ENCODE measurements at places on chromosomes 6 and 20.

DNA sequence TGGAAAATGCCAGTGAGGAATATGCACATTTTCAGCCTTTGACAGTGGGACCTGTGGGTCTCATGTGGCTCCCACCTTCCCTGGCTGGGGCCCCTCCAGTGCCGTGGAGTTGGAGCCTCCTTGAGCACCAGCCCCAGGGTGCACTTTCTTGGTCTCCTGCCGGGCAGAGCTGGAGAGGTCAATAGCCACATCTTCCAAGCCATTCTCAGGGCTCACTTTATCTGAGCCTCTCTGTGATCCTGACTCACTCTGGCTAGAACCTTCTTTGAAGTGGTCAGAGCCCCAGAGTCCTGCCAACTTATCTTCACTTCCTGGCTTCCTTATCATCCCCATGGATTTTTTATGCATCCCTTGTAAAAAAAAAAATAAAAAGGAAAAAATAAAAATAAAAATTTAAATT lies 5.7 kb downstream of the VSX1 start:
- DNase-seq: no peak

- DNase-seq: peak; percentile 73
Measured at GRCh38 chr6:12324099-12324498, 33.9 kb downstream of the EDN1 start.

DNA sequence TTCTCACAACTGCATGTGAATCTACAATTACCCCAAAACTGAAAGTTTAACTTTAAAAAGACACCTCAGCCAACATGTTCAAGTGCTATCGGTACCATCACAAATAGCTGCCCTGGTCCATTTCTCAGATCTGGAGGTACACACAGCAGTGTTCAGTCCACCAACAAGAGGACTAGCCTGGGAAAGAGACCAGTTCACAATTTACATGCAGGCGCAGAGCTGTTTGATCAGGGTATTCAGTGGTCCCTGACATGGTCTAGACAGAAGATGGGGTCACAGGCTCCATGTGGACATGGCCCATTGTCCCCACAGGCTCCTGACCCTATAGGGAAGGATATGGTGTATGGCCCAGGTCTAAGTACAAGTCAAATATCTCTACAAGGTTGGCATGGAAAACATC lies 15.6 kb upstream of the TGM6 start:
- no peak for DNase-seq

DNA sequence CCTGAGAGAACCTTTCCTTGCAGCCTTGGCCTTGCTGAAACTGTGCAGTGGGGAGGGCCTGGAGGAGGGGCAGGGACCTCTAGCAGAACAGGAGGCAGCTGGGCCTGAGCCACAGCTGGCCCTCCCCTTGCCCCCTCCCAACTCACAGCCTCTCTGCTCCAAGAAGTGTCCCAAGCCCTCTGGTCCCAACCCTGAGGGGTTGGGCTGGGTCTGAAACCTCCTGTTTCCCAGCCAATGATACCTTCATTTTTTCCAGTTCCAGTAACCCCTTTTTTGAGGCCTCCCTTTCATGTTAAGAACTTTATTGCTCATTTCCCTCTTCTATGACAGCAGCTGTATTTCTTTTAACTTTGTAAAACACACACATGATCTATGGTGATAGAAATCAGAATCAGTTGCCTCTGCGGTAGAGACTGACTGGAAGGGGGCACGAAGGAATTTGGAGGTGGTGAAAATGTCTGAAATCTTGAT lies 17.9 kb upstream of the ARMC12 start:
- DNase-seq: no peak

DNA sequence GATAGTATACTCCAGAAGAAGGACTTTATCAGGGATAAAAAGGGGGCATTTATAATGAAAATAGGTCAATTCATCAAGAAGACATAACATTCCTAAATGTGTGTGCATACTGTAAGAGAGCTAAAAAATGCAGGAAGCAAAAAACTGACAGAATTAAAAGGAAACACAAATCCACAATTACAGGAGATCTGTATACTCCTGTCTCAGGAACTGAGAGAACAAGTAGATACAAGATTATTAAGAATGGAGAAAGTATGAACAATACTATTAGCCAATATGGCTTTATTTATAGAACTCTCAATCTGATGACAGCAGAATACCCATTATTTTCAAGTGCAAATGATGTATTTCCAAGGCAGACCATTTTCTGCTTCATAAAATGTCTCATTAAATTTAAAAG lies 167.7 kb upstream of the BMP5 start:
- DNase-seq: no peak

GRCh38 chr6:71043902-71044301 lies 87.0 kb upstream of the B3GAT2 start:
- DNase-seq: no peak

DNA sequence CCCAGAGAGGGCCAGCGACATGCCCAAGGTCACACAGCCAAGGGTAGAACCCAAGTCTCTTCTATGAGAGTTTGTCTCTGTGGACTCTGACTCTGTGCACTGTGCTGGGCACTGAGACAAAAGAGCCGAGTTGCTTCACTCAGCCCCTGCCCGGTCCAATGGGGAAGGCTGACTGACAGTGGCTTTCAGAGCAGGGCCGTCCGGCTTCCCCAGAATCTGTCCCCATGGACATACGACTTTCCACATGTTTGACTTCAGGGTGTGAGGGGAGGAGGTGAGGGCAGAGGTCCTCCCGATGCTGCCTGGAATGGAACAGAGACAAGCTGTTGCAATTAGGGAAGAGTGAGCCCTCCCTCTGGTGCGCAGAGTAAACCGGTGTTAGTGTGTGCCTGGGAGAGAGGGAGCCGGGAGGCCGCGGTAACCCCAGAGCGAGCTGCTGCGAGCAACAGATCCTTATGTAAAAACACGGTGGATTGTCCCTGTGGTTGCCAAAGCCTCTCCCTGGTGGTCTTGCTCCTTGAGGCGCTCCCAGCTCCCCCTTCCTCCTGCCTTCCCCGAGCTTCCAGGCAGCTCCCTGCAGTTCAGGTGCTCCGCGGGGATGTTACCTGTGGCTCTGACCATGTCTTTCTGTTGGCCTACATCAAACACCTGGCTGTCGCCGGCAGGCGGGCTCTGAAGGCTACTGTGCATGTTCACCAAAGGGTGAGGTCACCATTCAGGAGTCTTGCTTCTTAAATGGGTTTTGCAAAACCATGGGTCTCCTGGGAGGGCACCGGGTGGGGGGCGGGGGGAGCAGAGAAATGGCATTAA lies 672 bp downstream of the SIRPA start:
- no peak for DNase-seq

- no peak for DNase-seq
Measured at GRCh38 chr6:90003069-90003795, 109.0 kb downstream of the GJA10 start.

GRCh38 chr6:9540534-9541126 lies 874.2 kb downstream of the TFAP2A start:
- DNase-seq: peak; percentile 68

GRCh38 chr6:78324213-78324612 lies 543.1 kb upstream of the IRAK1BP1 start:
- no peak for DNase-seq

DNA sequence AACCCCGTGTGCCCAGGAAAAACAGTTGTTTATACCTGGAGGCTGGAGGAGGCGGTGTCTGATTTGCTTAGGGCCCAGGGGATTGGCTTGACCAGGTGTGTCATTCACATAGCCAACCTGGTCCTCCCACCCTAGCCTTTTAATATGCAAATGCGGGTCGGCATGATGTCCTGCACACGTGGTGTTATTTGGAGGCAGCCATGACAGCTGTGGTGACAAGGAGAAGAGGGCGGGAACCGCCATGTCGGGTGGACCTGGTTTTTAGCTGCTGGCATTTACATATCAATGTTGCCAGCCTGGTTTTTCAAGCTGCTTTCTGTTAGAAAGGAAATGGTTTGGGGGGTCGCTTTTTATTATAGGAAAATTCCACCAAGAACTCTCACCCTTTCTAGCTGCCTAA lies 291.4 kb upstream of the QKI start:
- no peak for DNase-seq

DNA sequence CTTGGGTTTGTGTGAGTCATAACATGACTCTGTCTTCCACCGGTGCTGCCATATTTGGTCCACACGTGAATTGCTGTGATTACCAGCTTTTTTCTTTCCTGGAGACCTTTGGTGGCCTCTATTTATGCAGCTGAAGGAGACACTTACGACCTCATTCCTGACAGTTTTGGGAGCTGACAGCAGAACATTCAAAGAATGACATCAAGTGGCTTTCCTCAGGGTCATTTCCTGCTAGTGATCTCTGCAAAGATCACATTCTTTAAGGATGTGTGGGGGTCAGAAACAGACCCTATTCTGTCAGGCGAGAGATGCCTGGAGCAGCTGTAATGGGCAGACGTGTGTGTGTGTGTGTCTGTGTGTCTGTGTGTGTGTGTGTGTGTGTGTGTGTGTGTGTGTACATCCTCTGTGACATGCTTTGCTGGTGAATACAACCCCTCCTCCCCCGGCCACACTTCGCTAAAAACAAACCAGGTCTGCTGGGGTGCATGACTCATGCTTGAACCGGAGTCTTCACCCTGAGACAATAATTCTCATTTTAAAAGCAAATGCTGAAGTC lies 115.6 kb downstream of the TMEM170B start:
- peak; percentile 94 for DNase-seq

GRCh38 chr6:72941751-72942150 lies 283.5 kb downstream of the KHDC1L start:
- no peak for DNase-seq

DNA sequence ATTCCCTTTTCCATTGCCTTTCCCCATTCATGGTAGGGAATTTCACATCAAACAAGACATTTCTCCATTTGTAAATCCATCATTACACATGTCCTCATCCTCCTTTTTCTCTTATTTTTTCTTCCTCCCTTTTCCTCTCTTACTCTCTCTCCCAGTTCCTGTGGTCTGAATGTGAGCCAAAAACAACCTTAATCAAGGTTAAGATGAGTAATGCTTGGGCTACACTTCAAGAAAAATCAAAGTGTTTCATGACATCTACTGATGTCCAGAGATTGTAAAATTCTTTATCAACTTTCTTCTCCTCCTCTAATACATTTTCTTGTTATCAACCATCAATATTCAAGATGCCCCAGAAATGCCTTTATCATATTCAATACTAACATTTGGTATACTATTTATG lies 208.0 kb upstream of the PRND start:
- DNase-seq: peak; percentile 71

DNA sequence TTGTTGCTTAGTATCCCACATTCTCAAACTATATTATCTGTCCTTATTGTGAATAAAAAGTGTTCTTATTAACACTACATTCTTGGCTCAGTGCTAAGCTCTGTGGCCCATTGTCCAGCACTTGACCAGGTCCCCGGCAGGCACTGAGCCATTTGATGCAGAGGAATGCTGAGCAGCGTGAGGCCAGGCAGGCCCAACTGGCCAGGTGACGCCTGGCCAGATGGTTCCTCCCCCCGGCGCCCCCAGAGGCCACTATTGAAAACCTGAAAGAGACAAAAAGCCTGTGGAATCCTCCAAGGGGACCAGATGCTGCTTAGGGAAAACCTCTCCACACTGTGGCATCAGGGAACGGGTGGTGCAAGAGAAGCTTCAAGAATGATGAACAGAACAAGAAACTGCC lies 597.5 kb upstream of the JAG1 start:
- DNase-seq: no peak

- DNase-seq: no peak
Measured at GRCh38 chr6:48397887-48398286, 286.9 kb upstream of the PTCHD4 start.

All from HFFc6 (cell line).